ENCODE measurements at places on chromosomes 5 and 9.

- no peak for DNase-seq
Measured at GRCh38 chr5:127423173-127423798, 94.2 kb upstream of the PRRC1 start.

DNA sequence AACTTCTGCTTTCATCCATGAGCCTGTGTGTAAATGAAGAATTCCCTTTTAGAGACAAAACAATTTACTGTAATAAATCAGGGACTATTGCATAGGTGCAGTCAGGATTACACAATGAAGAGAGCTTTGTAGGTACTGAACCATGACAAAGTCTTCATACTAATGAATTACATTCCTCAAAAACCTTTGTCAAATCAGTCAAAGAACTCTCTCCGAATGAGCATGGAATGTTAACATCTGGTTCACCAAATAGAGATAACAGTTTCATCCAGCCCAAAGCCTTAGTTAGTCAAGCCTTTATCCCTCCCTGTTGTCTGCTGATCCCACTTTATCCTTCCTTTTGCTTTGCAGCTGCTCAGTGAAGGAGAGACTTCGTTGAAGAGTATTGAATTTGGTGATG lies 62.9 kb upstream of the DMRTA1 start:
- peak; percentile 36 for DNase-seq

DNA sequence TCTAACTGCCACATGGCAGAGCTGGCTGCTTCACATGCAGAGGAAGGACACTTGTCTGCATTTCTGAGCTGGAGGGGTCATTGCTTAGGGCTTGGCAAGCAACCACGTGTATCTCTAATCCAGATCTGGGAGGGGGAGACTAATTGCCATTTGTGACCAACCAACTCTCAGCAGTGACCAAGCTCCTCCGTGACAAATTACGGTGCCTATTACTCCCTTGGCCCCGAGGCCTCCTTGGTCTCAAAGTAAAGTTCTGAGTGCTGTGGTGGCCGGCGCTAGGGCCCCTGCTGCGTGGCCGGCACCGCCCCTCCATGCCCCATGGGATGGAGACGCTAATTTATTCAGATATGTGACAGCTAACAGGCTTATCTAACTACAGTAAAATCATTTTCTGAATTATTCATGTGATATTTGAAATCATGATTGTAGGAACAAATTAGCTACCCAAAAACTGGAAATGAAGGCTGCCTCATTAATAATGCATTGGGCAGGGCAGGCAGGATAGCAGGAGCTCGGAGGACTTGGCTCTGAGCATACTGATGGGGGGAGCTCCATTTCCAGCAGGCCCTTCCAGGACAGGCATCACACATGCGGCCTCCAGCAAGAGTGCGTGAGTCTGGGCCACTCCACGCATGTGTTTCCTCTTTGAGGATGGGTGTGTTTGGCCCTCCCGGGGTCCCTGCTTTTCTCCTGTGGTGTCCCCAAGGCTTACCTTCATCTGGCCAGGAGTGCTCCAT lies 67.7 kb downstream of the C5orf15 start:
- DNase-seq, result no peak

DNA sequence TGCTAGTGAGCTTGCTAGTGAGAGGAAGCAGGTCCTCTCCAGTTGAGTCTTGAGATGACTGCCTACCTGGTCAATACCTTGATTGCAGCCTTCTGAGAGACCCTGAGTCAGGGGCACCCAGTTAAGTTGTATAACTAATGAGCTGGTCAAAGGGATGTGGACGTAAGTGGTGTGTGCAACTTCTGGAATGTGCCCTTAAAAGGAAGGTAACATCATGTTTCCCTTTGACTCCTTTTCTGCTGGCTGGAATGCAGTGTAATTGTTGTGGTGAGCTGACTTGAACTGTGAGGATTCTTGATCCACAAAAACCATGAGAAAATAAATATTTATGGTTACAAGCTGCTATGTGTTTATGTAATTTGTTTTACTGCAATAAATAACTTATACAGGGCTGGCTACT lies 2.4 kb upstream of the SNX2 start:
- DNase-seq, result peak; percentile 11

DNA sequence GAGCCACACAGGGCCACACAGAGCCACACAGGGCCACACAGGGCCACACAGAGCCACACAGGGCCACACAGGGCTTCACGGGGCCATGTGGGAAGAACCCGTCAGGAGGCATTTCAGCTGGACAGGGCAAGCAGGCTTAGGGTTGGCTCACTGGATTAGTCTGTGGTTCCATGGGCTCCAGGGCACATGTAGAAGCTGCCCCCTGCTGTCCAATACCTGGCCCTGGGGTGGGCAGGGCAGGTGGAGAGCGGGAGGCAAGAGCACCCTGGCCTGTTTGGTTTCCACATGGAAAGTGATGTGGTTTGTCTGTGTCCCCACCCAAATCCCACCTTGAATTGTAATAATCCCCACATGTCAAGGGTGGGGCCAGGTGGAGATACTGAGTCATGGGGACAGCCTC lies 16.4 kb upstream of the LPCAT1 start:
- no peak for DNase-seq

- no peak for DNase-seq
Measured at GRCh38 chr5:172920995-172921394, 38.2 kb upstream of the RPL26L1 start.

DNA sequence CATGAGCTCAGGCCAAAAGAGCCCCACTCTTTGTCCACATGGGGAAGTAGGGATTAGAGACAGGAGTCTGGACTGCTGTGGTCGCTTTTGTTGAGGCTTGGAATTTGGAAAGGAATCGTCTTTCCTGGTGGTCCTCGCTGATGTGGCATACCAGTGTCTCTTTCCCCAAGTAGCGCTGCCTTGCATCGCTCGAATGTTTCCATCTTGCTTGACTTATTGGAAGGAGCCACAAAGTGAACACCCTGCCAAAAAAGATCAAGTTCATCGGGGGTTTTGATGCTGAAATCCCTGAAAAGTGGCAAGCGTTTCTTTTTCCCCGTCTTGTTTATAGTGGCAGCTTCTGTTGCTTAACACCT lies 161.3 kb downstream of the MACROH2A1 start:
- no peak for DNase-seq

GRCh38 chr5:157280927-157281326 lies 15.0 kb downstream of the CYFIP2 start:
- DNase-seq, result peak; percentile 81

DNA sequence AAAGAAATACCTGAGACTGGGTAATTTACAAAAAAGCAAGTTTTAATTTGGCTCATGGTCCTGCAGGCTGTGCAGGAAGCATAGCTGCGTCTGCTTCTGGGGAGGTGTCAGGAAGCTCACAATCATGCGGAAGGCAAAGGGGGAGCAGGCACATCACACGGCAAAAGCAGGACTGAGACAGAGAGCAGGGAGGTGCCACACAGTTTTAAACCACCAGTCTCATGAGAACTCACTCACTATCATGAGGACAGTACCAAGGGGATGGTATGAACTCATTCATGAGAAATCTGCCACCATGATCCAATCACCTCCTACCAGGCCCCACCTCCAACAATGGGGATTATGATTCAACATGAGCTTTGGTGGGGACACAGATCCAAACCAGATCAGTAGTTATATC lies 96.2 kb downstream of the OSTF1 start:
- no peak for DNase-seq
